ENCODE measurements at places on chromosomes 12 and 14.

DNA sequence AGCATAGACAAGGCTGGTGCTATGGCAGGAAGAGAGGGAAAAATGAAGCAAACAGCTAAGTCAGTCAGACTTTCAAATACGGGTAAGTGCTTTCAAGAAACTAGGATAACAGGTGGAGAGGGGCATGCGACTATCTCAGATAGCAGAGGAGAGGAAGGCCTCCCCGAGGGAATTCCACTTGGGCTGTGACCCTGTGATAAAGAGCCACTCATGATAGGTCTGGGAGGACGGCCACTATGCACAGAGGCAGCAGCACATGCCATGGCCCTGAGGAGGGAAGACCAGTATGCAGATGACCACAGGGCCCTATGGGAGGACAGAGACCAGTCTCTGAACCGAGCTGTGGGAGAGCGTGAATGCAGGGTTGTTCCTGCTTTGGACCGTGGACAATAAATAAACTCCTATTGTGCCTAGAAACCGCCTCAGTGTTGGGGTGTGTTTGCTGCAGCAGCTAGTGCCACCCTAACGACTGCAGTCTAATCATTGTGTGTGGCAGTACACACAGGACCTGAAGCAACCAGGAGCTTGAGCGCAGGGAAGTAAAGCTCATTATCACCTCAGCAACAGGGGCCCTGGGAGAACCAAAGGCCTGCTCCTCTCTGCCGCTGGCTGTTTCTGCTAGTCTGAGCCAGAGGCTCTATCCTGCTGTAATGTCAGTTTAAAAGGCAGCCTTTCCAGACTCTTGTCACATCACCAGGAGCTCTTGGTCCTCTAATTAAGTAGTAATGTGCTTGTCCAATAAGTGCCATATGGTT, 119.1 kb downstream of the CACNA1C start:
- no peak for DNase-seq

DNA sequence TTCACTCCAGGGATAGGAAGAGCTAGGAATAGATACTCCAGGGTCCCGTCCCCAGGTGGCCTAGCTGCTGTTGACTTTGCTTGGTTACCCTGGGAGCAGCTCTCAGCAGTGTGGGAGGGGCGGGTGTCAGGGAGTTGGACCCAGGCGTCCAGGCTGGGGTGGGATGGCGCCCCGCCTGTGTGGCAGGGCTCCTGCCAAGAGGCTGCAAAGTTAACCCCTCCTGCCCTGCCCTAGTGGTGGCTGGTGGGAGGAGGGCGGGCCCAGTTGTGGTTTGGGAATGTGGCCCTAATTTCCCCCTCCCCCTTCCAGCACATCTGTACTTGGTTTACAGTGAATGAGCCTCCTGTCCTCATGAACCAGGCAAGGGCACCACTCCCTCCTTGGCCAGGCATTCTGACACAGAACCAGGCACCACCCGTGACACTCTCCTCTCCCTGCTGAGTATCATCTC, 1.7 kb upstream of the RARG start:
- DNase-seq: no peak

- peak; percentile 29 for DNase-seq
Measured at GRCh38 chr14:25009891-25010290, 40.1 kb downstream of the STXBP6 start.

DNA sequence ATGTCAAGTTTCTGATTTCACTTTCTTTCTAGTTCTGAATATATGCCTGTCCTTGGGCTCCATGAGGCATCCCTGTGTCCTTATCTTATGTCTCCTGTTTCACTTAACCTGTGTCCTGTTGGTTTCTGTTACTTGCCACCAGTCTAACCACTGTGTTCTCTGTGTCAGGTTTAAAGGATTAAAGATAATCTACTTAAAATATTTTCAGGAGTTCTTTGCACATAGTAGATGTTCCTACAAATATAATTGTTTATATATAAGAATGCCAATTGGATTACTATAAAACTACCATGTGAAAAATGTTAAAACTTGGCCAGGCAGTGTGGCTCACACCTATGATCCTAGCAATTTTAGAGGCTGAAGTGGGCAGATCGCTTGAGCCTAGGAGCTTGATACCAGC, 406.4 kb downstream of the CCER1 start:
- no peak for DNase-seq

- no peak for DNase-seq
Measured at GRCh38 chr14:48349689-48350088, 674.3 kb upstream of the MDGA2 start.

GRCh38 chr12:53096089-53096741, 1.3 kb upstream of the IGFBP6 start:
- DNase-seq: peak; percentile 25

DNA sequence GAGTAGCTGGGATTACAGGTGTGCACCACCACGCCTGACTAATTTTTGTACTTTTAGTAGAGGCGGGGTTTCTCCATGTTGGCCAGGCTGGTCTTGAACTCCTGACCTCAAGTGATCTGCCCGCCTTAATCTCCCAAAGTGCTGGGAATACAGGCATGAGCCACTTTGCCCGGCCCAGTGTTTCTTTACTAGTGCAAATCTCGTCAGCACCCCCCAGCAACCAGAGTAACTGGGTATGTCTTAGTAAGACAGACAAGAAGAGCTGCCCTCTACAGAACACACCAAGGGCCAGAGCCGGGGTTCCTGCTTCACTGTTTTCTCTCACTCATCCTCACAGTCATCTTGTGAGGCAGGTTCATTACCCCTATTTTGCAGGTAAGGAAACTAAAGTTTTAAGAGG, 78.5 kb upstream of the GPR68 start:
- no peak for DNase-seq

- no peak for DNase-seq
Measured at GRCh38 chr12:32558903-32559302, 120.2 kb upstream of the DNM1L start.

DNA sequence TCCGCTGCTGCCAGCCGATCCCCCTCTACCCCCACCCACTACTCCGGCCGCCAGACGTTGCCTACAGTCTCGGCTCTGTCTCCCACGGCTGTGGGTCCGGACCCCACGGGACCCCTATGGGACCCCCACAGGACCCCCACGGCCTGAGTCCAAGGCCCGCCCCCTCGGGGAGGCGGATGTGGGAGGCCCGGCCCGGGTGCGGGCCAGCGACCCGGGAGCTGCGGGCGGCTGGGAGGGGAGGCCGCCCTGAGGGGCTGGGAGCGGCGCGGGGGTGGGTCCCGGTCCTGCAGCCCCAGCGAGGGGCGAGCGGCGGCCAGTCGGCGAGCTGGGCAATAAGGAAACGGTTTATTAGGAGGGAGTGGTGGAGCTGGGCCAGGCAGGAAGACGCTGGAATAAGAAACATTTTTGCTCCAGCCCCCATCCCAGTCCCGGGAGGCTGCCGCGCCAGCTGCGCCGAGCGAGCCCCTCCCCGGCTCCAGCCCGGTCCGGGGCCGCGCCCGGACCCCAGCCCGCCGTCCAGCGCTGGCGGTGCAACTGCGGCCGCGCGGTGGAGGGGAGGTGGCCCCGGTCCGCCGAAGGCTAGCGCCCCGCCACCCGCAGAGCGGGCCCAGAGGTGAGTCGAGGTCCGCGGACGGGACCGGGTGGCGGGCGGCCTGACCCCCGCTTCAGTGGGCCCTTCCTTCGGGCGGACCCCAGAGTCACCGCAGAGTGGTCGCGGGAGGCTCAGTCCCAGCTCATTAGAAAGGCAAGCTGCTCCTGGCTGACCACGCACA, at the start of gene ACVRL1:
Gene ACVRL1 (plus strand): TSS at position 422 of the 773 bp plus-strand sequence. CDS start 4,971 bp downstream, outside the sequence.
- no peak for DNase-seq

- DNase-seq: no peak
Measured at GRCh38 chr12:52832985-52833905, 866 bp downstream of the KRT79 start.

DNA sequence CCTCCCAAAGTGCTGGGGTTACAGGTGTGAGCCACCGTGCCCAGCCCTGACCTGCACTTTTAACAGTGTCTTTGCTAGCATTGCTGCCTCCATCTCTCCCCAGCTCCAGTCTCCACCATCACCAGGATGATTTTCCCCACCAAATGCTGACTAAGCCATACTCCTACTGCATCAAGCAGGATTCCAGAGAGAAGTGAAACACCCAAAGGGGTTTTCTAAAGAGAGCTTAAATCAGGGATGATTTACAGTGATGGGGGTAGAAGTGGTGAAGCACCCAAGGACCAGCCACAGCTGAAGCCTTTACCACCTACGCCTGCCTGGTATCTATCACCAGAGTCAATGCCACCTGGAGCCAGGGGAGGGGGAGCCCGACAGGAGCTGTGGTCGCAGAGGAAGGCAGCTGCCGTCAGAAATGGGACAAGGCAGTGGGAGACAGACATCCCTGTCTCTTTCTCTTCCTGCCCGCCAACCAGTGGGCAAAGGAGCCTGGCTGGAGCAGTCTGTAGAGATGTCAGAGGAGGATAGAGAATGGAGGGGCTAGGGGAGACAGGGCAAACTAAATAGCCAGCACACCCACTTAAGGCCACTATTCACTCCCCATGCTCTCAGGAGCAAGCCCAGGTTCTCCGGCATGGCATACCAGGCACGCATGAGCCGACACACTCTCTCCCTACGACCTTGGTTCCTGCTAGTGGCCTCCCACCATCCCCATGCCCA, 22.4 kb upstream of the CD9 start:
- DNase-seq: no peak

GRCh38 chr12:101414533-101415119, 7.1 kb upstream of the ARL1 start:
- peak; percentile 26 for DNase-seq

GRCh38 chr14:64993266-64993930, 6.7 kb downstream of the FNTB start:
- no peak for DNase-seq

DNA sequence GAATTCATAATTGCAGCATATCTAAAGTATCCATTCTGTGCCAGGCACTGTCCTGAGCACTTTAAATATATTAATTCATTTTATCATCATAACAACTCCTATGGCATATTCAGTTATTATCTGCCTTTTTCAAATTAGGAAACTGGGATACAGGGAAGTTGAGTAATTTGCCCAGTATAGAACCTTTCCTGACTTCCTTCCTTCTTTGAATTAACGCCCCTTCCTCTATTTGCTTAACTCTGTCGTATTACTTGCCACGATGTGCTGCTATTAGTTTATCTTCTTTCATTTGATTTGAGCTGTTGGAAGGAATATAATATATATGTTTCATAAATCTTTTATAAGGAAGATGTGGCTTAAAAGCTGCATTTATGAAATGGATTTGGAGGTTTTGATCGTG, 25.4 kb upstream of the FAM177A1 start:
- no peak for DNase-seq

- DNase-seq: no peak
Measured at GRCh38 chr12:108665608-108666202, 32.0 kb upstream of the SELPLG start.

DNA sequence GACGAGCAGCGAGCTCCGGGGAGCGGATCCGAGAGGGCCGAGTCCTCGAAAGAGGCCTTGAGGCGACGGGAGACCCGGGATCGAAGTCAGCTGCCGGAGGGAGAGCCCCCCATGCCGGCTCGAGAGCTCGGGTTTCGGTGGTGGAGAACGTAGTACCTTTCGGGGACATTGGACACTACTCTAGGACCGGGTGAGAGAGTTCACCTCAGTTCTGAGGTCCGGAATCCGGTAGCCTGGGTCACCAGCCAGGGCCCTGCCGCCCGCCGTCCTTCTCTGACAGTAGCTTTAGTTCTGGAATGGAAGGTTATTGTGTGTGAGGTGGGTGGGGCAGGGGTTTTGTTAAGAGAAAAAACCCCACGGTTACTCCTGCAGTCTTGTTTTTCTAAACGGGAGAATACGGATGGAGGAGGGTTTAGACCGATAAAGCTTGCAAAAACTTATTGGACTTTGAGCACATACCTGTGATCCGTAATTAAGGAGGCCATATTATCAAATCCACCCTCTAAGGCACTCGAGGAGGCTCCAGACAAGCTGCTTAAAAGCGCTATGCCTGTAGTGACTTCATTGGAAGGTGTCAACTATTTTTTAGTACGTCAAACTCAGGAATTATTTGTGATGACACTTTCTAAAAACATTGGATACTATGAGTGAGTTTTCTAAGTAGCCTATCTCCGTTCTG, 765 bp downstream of the SCYL2 start:
- no peak for DNase-seq

- no peak for DNase-seq
Measured at GRCh38 chr14:52283099-52283498, 15.6 kb downstream of the PTGDR start.

- DNase-seq: no peak
Measured at GRCh38 chr12:2432856-2433255, 361.9 kb upstream of the FKBP4 start.

DNA sequence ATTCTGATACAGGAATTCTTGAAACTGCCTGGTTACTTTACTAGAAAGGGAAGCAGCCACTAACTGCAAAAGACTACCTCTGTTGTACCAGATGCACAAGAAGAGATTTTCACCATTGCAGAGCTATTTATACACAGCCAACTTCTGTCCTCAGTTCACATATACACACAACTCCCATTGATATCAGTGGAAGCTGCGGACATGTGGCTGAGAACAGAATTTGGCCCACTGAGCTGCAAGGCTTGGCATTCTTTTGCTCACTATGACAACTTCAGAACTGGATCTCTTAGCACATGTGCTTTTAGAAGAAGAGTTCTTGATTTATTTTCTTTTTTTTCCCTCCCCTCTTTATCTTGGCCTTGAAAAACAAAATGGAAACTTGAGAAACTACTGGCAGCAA, 28.3 kb downstream of the PTPRO start:
- DNase-seq: no peak

- no peak for DNase-seq
Measured at GRCh38 chr12:66403746-66404145, 101.5 kb downstream of the HELB start.

DNA sequence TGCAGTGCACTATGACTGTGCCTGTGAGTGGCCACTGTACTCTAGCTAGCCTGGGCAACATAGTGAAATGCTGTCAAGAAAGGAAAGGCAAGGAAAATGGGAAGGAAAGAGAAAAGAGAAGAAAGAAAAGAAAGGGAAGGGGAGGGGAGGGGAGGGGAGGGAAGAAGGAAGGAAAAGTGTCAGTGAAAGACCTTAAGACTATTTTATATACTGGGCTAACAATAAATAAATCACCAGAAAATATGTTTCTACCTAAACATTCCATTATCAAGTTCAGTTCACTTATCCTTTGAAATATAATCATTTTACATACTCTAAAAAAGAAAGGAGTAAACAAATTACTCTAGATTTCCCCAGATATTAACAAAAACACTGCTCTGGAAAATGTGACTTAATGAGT, 22.1 kb downstream of the COCH start:
- no peak for DNase-seq

DNA sequence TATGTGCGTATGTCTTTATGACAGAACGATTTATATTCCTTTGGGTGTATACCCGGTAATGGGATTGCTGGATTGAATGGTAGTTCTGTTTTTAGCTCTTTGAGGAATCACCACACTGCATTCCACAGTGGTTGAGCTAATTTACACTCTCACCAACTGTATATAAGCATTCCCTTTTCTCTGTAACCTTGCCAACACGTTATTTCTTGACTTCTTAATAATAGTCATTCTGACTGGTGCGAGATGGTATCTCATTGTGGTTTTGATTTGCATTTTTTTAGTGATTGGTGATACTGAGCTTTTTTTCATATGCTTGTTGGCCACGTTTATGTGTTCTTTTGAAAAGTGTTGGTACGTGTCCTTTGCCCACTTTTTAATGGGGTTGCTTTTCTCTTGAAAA, 49.7 kb downstream of the FRS2 start:
- no peak for DNase-seq

- DNase-seq: no peak
Measured at GRCh38 chr12:117028254-117028653, 71.0 kb downstream of the TESC start.

GRCh38 chr14:103662029-103662428, 33.0 kb downstream of the KLC1 start:
- DNase-seq: no peak

Measured in Caki2 (cell line).